ENCODE measurements at places on chromosomes 2 and 18.

- no peak for DNase-seq
Observed at GRCh38 chr2:238305965-238306671, 14.2 kb upstream of the TRAF3IP1 start.

GRCh38 chr2:126864861-126865260 is 33.8 kb upstream of the TEX51 start:
- DNase-seq: no peak

GRCh38 chr2:152330235-152330866 is 4.6 kb upstream of the FMNL2 start:
- no peak for DNase-seq

DNA sequence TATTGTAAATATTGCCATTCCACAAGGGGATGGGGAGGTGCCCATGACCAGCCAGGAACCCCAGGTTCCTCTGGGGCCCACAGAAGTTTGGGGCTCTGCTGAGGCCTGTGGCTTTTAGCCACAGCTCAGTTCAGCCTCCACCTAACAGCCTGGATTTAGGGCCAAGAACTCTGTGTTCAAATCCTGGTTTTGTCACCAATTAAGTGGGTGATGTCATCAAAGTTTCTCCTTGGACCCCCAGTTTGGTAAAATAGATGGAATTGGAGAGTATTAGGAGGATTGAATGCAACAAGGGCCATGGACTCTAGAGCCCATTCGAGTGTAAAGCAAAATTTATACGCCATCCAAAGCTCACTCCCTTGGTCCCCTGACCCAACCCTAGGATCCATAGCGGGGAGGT is 3.2 kb upstream of the FEV start:
- DNase-seq: no peak

GRCh38 chr18:3593381-3593903 is 143.5 kb downstream of the TGIF1 start:
- DNase-seq: peak; percentile 66

DNA sequence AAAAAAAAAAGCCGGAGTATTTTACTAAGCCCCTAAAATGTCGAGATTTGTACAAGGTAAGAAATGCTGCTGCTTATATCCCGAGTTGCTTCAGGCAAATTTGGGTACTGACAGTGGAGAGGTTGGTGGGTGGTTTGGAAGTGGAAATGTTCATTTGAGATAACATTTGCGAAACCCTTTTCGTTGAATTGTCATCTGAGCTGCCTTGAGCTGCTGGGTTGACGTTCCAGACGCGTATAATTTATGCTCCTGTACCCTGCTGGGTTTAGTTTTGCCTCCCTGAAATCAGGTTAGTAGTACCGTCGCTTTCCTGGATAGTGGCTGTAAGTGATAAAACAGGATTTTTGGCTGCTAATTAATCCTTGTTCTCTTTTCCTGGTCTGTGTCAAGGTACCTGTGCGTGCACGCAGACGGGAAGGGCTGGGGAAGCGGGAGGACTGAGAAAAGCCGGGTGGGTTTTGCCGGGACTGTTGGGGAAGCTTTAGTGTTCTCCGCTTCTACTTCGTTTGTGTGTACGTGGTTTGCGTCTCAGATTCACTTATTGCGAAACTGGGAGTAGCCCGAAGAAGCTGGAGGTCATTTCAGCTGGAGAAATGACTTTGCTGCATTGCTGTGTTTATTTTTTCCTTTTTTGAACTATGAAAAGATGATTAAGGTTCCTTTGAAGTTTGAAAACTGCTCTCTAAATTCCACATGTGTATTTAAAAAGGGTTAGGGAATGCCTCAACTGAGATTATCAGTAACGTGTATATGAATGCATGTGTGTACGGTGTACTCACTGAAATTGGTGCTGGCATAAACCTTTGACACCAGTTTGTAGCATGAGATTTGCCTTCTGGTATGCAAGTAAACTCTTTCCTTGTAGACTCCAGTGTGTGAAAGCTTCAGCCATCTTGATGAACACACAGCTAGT is 709 bp downstream of the UGP2 start:
- DNase-seq: peak; percentile 45

GRCh38 chr2:223262946-223263345 is 211.0 kb downstream of the KCNE4 start:
- DNase-seq: no peak
